ENCODE measurements at places on chromosomes 6 and 20.

DNA sequence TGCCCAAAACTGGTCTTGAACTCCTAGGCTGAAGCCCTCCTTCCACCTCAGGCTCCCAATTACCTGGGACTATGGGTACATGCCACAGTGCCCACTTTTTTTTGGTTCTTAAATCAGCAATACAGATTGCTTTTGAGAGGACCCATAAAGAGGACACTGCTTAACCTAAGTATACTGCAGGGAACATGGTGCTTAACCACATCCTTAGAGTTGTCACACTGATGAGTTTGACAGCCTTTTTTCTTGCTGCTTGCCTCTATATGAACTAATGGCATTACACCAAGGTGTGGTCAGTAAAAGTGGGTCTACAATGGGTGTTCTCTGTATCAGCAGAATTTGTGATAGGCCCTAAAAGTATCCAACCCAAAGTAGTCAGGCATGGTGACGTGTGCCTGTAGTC is 7.2 kb upstream of the SLC35D3 start:
- no peak for DNase-seq

GRCh38 chr20:11128220-11128718 is 454.5 kb upstream of the JAG1 start:
- DNase-seq: no peak

- DNase-seq: peak; percentile 98
Measured at GRCh38 chr6:136403110-136403980, 113.7 kb upstream of the BCLAF1 start.

DNA sequence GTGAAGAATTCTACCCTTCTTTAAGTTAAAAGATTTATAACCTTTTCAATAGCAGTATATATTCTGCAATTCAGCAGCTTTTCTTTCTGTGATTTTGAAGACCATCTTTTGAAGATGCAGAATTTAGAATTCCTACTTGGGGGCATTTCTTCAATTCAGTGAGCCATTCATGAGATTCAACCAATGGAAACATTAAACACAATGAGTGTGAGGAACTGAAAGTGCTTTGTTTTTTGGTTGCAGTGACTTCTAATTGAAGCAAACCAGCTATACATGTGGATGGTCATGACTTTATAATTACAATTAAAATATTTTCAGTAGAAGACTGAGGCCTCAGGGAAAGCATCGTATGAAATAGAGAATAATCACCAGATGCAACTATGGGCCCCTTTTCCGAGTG is 108.3 kb downstream of the CARMIL1 start:
- no peak for DNase-seq

GRCh38 chr6:75201021-75201420 is 4.8 kb downstream of the COL12A1 start:
- no peak for DNase-seq

DNA sequence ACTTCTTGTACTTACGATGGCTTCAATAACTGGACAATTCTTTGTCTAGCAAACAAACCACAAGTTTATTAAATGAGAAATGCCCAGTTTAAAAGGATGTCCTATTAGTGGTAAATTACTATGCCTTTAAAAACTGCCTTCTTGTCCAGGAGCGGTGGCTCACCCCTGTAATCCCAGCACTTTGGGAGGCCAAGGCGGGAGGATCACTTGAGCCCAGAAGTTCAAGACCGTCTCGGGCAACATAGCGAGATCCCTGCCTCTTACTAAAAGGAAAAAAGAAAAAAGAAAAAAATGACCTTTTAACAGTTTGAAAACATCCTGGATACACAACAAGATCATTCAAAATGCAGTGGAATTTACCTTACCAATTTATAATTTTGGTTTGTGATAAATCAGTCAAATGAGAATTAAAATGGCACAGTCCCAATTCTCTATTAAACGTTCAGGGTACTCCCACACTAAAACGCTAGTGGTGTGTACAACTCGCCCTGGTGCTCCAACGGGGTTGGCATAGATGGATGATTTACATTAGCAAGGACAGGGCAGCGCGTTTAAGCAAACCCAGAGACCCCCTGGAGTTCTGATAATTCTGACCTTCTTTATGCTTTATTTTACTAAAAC is 2.3 kb downstream of the ZBTB2 start:
- DNase-seq: no peak

GRCh38 chr6:139531148-139532115 is 157.0 kb upstream of the CITED2 start:
- DNase-seq: peak; percentile 61

- no peak for DNase-seq
Measured at GRCh38 chr6:132952986-132953385, 138.6 kb downstream of the RPS12 start.

Data from renal cortical epithelial cell (primary cell).